ENCODE measurements at places on chromosomes 12 and 14.

DNA sequence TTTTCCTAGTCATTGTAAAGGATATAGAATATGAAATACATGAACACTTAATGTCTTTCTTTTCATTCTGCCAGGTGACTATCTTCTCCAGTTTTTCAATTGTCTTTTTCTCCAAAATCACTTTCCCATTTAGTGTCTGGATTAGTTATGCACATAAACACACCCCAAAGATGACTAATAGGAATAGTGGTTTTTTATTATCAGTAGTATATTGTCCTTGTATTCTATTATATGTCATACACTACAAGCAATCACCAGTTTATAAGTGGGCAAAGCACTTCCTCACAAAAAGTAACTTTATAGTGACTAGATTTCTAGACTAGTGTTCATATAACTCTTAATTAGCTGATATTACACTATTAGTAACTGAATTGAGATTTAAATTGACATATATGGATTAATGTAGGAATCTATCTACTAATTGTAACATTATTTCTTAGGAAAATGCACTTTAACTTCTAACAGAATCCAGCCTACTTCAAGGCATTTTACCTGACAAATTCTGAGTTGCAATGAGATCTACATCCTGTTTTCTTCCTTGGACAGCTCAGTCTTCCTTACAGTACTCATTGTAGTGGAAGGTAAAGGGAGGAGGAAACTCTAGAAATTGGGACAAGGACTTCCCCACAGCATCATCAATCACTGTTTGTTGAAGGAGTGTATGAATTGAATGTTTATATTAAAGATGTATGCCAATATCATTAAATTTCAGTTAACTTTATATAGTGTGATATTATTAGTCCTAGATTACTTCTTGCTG lies 186.1 kb upstream of the GARIN2 start:
- DNase-seq = no peak

GRCh38 chr14:75917946-75918335 lies 63.9 kb downstream of the TGFB3 start:
- DNase-seq = no peak

- DNase-seq = no peak
These were observed 27.7 kb downstream of the WNK1 start for GRCh38 chr12:779745-780734.

- DNase-seq = no peak
These were observed 36.0 kb downstream of the P2RX4 start for GRCh38 chr12:121245951-121246350.

- DNase-seq = peak; percentile 28
These were observed 24.0 kb downstream of the ITGA7 start for GRCh38 chr12:55683676-55684075.

- no peak for DNase-seq
These were observed 8.6 kb downstream of the PLEKHH1 start for GRCh38 chr14:67541448-67542387.

DNA sequence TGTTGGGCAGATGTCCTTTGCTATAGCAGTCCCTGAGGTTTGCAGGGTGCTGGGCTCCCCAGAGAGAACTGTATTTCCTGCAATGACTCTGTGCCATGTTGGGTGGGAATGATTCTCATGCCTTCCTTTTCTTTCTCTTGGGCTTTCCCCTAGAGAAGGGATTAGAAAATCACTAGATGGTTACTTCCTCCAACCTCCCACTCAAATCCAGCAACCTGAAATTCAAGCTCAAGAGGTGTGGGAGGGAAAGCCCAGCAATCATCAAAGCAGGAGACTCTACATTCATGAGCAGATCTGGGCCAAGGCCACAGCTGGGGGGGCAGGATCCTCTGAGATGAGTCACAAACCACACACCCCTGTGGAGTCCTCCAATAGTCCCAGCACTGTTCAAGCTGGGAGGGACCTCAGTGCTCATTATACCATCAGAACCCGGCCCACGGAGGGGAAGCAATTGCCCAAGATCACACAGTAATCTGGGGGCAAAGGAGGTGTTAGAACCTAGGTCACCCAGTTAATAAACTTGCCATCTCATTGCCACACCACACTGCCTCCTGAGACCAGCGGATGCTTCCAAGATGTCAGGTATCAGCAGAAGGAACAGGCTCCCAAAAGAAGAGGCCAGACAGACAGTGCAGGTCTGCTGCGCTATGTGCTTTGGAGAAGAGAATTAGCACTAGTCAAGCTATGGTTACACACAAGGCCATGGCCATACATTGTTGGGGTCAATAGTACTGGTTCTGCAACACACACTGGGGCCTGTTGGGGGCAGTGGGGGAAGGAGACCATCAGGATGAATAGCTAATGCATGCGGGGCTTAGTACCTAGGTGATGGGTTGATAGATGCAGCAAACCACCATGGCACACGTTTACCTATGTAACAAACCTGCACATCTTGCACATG lies 65.7 kb downstream of the TTC9 start:
- DNase-seq = no peak

- no peak for DNase-seq
These were observed 5.9 kb downstream of the SDR9C7 start for GRCh38 chr12:56928262-56928661.

DNA sequence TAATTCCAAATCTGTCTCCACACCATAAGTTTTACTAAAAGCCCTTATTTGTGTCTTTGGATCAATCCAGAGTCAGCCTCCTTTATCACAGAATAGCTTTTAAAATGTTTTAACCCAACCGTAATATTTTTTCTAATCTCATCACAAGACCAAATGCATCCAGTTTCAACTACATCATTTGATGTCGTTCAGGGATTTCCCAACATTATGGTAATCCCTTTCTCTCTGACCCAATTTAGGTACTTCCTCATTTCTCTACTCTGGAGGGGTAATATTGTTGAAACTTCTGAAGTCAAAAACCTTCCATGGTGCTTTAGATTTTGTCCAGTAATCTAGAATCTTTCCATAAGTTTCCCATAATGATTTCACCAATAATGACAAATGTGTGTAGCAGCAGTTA lies 596.8 kb downstream of the SOX5 start:
- DNase-seq = no peak

DNA sequence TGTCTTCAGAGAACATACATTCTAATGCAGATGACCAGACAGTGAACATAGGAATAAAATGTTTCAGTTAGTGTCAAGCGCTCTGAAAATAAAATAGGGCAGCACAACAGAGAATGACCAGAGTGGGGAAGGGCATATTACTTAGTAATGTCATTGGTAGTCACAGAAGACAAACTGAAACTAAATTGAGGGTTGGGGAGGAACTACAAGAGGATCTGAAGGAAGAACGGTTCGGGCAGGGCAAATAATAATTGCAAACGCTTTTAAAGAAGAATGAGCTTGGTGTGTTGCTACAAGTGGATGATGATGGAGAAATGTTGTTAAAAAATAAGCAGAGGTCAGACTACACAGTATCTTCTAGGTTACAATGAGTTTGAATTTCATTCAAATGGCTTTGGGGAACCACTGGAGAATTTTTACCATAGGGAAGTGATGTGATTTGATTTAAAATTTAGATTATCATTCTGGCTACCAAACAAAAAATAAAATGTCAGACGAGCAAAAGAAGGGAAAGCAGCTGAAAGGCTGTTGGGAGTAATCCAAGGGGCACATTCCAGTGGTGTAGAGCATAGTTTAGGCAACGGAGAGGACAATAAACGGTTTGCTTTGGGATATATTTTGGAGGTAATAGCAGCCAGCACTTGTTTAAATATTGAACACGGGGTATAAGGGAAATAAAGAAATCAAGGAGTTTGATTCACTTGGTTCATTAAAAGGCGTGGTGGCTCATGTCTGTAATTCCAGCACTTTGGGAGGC lies 56.3 kb upstream of the SLC6A13 start:
- DNase-seq = no peak

DNA sequence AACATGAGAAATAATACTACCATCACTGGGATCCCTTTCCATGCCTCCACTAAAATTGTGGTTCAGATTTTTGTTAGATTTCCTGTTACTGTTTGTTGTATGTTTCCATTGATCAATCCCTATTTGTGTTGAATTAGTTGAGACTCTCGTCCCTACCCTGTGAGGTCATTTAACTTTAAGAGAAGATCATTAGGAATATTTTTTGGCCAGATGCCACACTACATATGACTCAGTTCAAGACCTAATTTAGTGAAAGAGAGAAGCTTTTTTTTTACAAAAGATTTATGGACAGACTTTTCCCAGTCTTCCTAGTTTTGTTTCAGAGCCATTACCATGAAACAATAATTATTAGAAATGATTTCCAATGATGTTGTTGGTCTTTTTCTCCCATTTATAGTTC lies 35.5 kb downstream of the CPSF6 start:
- DNase-seq = no peak

DNA sequence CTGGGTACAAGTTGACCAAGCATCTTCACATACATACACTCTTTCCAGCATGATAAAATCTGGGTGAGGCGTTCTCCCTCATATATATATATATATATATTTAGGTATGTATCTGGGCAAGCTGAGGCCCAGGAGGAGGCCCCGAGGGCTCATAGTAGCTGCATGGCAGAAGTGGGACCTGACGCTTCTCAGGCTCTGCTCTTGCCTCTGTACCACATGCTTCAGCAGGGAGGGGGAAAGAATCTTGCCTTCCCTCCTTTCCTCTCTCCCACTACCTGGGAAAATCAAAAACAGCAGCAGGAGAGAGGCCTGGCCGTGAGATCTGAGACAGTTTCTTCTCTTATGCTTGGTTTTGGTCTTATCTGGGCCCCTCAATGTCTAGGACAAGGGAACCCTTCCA lies 9.2 kb downstream of the PPP1R1A start:
- no peak for DNase-seq

DNA sequence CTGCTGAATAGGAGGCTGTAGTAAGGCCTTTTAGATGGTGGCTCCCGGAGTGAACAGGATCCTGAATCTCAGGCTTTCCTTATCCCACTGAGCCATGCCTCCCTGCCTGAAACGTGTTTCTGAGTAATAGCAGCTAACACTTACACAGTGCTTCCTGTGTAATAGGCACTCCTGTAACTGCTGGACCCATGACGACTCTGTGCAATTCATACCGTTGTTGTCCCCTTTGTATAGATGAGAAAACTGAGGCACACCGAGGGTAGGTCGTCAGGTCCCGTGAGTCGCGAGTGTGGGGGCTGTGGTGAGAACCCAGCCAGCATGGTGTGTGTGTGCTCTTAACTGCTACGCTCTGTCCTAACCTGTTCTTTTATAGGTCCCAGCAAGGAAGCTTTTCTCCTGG lies 193.6 kb downstream of the CACNA1C start:
- no peak for DNase-seq

DNA sequence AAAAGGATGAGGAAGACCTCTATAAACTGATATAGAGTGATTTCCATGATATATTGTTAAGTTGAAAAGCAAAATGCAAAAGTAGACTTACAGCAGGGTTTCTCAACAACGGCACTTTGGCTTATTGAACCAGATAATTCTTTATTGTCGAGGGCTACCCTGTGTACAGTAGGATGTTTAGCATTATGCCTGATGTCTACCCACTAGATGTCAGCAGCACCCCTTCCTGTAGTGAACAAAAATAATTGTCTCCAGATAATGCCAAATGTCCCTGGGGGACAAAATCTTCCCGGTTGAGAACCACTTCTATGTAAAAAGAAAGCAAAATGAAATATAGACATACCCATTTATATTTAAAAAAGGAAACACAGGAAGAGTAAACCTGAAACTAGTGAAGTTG lies 32.4 kb downstream of the ABCD2 start:
- DNase-seq = no peak

DNA sequence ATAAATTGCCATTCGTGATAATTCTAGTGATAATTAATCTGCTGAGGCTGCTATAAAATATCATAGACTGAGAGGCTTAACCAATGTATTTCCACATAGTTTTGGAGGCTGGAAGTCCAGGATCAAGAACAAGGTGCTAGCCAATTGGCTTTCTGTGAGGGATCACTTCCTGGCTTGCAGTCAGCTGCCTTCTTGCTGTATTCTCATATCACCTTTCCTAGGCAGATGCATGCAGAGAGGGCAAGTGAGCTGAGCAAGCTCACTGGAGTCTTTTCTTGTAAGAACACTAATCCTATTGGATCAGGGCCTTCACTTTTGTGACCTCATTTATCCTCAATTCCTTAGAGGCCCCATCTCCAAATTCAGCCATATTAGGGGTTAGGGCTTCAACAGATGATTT lies 640.7 kb downstream of the DIO2 start:
- DNase-seq = no peak

- DNase-seq = no peak
These were observed 70.6 kb downstream of the IFT43 start for GRCh38 chr14:76056128-76056527.

GRCh38 chr14:93012951-93013719 lies 90.2 kb downstream of the CHGA start:
- peak; percentile 88 for DNase-seq

- DNase-seq = no peak
These were observed 123.5 kb downstream of the MED13L start for GRCh38 chr12:116153983-116154382.

DNA sequence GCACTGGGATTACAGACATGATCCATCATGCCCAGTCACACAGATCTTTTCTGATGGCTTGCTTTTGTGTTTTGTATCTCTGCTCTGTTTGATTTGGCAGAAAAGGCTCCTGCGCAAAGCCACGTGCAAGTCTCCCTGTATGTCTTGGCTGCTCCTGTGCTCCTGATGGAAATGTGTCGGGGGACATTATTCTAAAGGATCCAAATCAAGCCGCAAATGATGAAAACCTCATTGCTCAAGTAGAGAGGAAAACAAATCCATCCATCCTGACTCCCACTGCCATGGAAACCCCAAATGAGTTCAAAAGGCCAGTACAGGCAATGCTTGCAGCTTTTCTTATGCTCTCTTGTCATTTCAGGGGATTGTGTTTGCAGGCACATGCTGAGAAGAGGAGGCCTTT lies 93.8 kb downstream of the NDUFA12 start:
- no peak for DNase-seq

DNA sequence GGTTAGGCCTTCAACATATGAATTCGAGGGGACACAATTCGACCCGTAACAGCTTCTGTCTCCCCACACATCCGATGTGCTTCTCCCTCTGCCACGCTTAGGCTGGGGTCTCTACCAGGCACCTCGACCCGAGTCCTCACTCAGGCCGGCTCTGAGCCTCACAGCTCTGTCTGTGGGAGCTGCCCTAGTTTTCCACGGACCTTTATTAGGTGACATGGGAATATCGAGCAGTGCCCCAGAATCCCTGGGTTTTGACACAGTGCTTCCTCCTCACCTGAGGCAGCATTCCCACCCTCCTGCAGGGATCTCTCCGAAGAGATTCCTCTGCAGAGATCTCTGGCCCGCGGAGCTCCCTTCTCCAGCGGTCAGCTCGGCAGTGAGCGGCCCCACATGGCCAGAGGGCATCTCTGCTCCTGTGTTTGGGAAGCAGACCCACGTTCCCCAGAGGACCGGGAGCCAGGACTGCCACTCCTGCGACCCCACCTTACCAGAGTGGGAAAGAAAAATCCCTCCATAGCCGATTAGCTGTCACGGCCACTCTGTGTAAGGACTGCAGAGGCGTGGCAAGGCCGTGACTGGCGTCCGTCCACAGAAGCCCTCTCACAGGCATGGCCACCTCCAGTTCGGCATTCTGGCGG lies 21.2 kb downstream of the ZBTB42 start:
- no peak for DNase-seq

All from tibial artery (tissue), 4 donors.